ENCODE measurements at places on chromosomes 6 and 20. TPM values are rescaled to one million over a fixed set of nuclear protein-coding genes. Genes with fewer than 3 reads are reported as not detected.

FHL5 gene
- not detected for total RNA-seq

SAPCD1 gene
- 0.44 TPM for total RNA-seq

ZNF334 gene
- total RNA-seq, result 1.1 TPM

SAMD10 gene
- 2.6 TPM for total RNA-seq

KCNK16 gene
- not detected for total RNA-seq

RBM24 gene
- 9.3 TPM for total RNA-seq

NRSN1 gene
- total RNA-seq, result not detected

BNIP5 gene
- total RNA-seq, result not detected

TCP11 gene
- total RNA-seq, result 0.66 TPM

ZBP1 gene
- not detected for total RNA-seq

COL12A1 gene
- total RNA-seq, result 404 TPM

DNAH8 gene
- 1.5 TPM for total RNA-seq

CRIP3 gene
- total RNA-seq, result not detected

KIF6 gene
- not detected for total RNA-seq

ATAT1 gene
- total RNA-seq, result 7.2 TPM

ACTL10 gene
- total RNA-seq, result 1.6 TPM

SLC16A10 gene
- total RNA-seq, result 0.43 TPM

CLVS2 gene
- total RNA-seq, result not detected

PNISR gene
- 71.0 TPM for total RNA-seq

VSTM2L gene
- 0.22 TPM for total RNA-seq

DSTN gene
- 372 TPM for total RNA-seq

IL17A gene
- total RNA-seq, result not detected

HLA-C gene
- 321 TPM for total RNA-seq

PPP1R14C gene
- not detected for total RNA-seq

HTR1B gene
- total RNA-seq, result 0.66 TPM

C20orf204 gene
- total RNA-seq, result 0.88 TPM

RAET1L gene
- not detected for total RNA-seq

RCAN2 gene
- total RNA-seq, result 0.88 TPM

ZSCAN26 gene
- total RNA-seq, result 8.8 TPM

PNLDC1 gene
- not detected for total RNA-seq

OOEP gene
- 0.88 TPM for total RNA-seq

LAMA5 gene
- total RNA-seq, result 53.8 TPM

PCNA gene
- total RNA-seq, result 231 TPM

NOX3 gene
- not detected for total RNA-seq

UBD gene
- total RNA-seq, result not detected

SCRT2 gene
- not detected for total RNA-seq

ELOVL4 gene
- total RNA-seq, result 3.3 TPM

UBE2V1 gene
- 86.3 TPM for total RNA-seq

SPINT4 gene
- total RNA-seq, result not detected
